Right lobe of liver (tissue), 6 donors: ENCODE measurements at places on chromosomes 16 and 17.

DNA sequence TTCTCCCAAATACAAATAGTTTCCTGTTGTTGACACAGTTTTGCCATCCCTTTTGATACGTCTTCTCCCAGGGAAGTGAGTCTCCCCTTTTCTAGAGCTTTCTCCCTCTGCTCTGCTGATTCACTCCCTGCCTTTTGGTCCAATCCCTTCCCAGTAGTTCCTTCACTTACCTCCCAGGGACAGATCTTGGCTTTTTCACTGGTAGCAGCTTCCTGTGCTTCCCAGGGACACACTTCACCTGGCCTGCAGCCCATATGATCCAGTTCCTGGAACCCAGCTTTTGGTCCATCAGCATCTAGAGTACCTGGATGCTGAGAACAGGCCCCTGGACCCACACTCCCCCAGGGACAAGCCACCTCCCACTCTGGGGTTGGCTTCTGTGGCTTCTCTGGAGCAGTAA lies 15.8 kb downstream of the GPR179 start:
- peak; percentile 27 for DNase-seq

DNA sequence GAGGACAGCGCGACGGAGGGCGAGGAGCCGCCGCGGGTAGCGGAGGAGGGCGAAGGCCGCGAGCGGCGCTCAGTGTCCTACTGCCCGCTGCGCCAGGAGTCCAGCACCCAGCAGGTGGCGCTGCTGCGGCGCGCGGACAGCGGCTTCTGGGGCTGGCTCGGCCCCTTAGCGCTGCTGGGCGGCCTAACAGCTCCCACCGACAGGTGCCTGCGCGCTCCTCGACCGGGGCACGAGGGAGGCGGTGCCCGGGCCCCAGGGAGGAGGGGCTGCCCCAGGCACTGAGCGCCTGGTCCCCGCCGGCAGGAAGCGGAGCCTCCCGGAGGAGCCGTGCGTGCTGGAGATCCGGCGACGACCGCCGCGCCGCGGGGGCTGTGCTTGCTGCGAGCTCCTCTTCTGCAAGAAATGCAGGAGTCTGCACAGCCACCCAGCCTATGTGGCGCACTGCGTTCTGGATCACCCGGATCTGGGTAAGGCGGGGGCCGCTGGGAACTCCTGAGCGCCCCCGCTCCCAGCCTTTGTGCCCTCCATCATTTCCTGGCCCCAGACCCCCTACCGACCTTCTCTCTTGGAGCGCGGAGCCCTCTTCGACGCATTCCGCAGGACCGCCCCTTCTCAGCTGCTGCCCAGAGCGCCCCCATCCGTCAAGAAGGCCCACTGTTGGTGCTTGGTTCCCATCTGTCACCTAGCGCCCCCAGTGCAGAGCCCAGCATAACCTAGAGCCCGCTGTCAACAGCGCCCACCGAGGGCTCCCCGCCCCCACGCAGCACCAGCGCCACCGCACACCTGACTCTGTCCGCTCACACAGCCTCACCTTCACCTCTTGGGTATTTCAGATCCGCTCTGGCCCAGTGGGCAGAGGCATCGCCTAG lies 3.7 kb downstream of the C17orf50 start:
- DNase-seq = peak; percentile 90

- DNase-seq = peak; percentile 18
Measured at GRCh38 chr17:2994441-2994840, 69.0 kb downstream of the OR1D5 start.

GRCh38 chr16:72182976-72183375 lies 11.0 kb upstream of the PMFBP1 start:
- DNase-seq = no peak

GRCh38 chr17:29596811-29597210 lies 3.9 kb downstream of the ANKRD13B start:
- no peak for DNase-seq

GRCh38 chr16:59683709-59684108 lies 949.6 kb upstream of the GOT2 start:
- no peak for DNase-seq
